ENCODE measurements at places on chromosomes 12 and 14.

GRCh38 chr14:50920482-50921230, 23.6 kb downstream of the PYGL start:
- DNase-seq: peak; percentile 91

DNA sequence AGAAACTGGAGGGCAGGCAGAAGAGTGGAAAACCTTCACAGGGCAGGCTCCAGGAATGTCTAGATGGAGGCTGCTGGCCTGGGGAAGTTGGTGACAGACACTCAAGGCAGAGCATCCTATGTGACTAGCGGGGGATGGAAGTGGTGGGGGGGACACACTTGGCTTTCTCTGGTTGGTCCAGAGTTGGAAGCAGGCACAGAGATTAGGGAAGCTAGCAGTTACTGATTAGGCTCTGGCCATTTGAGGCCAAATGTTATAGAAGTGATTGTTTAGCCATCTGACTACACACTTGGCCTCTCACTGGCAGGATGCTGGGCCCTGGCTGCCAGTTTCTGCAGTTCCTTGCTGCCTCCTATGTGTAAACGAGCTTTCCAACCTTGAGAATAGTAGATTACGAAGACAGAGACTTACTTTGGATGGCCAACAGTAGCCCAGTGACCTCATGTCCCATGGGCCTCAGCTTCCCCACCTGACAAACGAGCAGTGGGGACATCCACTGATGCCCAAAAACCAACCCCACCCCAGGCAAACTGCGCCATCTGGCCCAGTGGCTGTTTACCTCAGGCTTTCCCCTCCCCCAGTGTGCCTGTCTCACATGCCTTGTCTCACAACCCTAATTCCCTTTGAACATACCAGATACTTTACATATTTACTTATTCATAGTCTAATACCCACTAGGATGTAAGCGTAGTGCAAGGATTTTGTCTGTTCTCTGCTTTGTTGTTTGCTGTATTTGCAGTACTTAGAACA, 102.7 kb downstream of the PAPLN start:
- no peak for DNase-seq

GRCh38 chr12:109998241-109998903, 858 bp upstream of the ANKRD13A start:
- peak; percentile 58 for DNase-seq

DNA sequence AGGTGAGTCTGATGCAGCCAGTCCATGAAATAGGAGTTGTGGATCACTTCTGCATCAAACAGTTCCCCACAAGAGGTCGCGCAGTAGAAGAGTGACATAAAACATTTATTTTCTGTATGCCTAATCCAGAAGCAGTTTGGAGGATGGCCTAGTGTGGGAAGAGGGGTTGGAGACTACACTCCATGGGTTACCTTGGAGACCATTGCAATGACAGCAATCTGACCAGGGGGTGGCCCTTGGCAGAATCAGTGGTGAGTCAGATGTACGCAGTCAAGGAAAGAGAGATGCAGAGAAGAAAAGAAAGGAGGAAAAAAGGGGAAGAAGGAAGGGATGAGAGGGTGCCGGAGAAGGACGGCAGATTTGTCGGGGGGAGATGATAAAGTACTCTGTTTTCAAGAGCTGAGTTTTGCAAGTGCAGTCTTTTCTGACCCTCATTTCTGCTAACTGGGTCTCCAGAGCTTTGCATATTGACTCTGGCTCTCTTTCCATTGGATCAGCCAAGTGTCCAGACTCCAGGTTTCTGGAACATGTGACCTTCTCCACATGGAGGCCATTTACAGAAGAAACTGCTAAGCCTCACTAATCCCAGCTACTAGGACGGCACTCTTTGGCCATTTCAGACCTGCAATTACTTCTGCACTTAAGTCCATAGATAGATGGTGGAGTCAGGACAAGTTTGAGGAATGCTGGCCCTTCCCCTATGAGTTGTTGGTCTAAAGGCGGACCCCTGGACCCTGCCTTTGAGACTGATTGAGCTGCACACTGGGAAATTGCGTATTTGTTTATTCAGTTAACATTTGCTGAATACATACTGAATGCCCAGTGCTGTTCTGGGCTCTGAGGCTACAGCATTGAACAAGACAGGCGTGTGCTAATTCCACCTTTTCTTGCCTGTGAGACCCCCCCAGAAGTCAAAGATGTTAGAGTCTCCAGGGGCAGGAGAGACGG, 424.2 kb downstream of the BCL11B start:
- DNase-seq: no peak

DNA sequence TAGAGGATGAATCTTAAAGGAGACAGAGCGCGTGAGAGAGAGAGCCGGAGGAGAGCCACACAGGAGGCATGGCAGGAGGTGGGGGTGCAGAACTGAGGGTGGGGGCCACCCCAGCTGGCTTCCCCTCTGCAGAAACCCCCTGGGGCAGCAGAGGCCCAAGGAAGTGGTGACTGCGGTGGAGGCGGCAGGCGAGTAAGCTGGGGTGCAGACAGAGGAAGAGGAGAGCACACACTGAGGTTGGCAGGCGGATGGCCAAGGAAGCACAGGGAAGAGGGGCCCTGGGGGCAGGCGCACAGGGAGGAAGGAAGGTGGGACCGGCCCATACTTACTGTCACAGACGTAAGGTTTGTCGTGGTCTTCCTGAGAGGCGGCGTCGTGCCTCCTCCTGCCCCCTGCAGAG, 179.8 kb downstream of the DPF3 start:
- DNase-seq: no peak

- DNase-seq: no peak
Observed at GRCh38 chr12:104700324-104700723, 243.6 kb downstream of the CHST11 start.

DNA sequence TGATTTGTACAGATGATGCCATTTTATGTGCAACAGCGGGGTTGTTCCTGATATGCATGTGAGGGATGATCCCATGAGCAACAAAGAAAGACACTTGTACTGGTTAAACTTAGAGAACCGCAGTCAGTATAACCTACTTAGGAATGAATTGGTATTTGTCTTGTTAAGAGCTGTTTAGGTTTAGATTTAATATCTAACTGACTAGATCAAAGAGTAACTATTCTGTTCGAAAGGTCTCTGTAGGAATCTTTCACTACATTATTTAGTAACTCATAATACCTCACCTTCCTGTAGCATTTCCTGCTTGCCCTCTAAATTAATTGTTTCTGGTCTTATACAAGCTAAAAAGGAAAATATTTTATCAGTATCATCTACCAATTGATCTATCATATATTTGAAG, 350.4 kb downstream of the TRHDE start:
- DNase-seq: no peak

- DNase-seq: no peak
Observed at GRCh38 chr12:132441871-132442863, 47.8 kb upstream of the FBRSL1 start.

- no peak for DNase-seq
Observed at GRCh38 chr12:131090274-131091210, 136.8 kb downstream of the ADGRD1 start.

DNA sequence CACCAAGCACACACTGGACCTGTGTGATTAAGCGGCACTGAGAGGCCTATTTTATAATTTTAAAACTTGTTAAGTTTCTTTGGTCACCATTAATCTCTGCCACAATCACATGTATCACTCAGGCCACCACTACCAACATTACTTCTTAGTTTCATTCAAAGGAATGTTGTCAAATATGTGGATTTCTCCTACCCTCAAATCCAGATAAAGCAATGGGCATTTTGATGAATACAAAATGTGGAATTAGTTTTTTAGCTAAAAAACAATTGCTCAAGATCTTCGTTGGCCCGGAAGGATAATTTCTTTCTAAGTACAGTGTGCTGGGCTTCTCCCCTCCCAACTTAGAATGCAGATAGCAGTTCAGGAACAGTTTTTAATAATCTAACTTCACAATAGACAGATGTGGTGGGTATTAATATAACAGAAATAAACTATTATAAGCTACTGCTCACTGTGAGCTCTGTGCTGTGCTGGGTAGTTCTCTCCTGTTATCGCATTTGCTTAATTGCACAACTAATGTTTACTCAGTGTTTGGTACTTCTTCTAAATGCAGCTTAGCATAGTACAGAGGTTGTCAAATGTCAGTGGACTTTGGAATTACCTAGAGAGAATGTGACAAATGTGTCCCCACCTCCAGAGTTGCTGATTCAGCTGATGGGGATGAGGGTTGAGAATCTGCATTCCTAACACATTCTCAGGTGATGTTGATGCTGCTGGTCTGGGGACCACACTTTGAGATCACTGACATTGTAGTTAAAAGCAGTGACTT, 266.7 kb upstream of the AMIGO2 start:
- no peak for DNase-seq

DNA sequence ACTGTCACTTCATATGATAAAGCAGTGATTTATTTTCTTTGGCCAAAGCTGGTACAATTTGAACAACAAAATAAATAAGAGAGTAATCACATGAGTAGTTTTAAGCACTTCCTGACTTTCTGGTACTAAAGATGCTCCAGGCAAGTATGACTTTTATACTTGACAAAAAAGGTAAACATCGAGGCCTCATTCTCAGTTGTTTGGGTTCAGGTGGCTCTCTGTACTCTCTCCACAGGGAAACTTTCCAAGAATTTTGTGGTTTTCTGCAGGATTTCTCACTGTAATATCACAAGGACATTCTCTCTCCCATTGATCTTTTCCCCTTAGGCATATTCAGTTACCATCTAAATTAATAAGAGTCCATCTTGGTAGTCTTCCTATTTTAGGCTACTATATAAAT, 26.6 kb upstream of the KCNC2 start:
- no peak for DNase-seq

- peak; percentile 0 for DNase-seq
Observed at GRCh38 chr12:61821381-61821780, 438.8 kb upstream of the USP15 start.

- DNase-seq: no peak
Observed at GRCh38 chr12:53326460-53327185, 5.2 kb upstream of the AAAS start.

DNA sequence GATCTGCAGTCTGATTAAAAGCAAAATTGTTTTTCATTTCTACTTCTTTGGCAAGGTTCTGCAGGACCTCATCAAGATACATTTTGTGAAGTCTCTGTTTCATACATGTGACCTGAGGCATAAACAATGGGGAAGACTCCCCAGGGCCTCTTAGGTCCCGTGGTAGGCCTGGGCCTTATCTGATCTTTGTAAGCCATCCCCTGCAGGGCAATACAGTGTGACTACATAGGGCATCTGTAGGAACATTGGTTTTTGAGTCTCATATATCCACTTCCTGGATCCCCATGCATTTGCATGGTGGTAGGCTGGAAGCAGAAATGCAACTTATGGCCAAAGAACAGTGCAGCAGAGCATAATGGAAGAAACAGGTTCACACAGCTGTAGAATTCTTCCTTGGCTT, 6.0 kb downstream of the FAR2 start:
- no peak for DNase-seq

DNA sequence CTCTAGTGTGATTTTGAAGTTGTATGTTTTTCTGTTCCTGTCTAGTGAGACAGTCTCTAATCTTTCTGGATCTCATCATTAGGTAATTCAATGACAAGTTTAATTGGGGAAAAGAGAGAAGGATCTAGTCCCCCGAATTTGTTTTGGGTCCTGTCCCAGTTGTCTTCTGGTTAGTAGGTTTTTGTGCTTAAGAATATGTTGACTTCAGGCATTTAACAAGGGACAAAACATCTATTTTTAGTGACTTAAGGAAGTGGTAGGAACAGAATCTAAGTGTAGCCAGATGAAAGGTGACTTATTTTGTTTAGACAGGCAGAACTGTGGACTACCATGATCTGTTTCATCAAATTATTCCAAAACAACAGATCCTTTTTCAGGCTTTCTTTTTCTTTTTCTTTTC, 2.2 kb downstream of the GPATCH2L start:
- no peak for DNase-seq

DNA sequence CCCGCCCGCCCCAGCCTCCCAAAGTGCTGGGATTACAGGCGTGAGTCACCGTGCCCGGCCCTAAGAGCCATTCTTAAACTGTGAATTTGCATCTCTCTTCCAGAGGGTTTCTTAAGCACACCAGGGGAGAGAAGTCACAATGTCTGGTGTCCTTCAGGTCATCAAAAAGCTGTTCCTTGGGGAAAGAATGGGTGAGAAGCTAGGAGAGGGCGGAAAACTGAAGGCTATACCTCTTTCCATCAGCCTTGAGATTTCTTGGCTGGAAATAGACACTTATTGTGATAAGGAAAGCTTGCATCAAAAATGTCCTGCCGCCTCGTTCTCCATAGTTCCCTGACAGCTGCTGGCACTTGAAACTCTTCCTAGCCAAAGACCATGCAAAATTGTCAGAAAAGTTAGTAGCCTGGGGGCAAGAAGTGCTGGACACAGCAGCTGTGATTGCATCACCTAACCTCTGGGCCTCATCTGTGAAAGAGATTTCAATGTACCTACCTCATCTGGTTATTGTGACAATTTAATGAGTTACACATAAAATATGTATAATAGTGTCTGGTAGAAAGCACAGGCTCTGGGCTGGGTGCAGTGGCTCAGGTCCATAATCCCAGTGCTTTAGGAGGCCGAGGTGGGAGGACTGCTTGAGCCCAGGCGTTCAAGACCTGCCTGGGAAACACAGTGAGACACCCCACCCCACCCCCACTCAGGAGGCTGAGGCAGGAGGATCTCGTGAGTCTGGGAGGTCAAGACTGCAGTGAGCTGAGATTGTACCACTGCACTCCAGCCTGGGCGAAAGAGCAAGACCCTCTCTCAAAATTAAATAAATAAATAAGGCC, 9.7 kb upstream of the UBC start:
- DNase-seq: peak; percentile 71

GRCh38 chr12:72432037-72432604, 160.0 kb downstream of the TRHDE start:
- DNase-seq: no peak

GRCh38 chr12:62653304-62653703, 186.7 kb downstream of the MON2 start:
- DNase-seq: no peak

DNA sequence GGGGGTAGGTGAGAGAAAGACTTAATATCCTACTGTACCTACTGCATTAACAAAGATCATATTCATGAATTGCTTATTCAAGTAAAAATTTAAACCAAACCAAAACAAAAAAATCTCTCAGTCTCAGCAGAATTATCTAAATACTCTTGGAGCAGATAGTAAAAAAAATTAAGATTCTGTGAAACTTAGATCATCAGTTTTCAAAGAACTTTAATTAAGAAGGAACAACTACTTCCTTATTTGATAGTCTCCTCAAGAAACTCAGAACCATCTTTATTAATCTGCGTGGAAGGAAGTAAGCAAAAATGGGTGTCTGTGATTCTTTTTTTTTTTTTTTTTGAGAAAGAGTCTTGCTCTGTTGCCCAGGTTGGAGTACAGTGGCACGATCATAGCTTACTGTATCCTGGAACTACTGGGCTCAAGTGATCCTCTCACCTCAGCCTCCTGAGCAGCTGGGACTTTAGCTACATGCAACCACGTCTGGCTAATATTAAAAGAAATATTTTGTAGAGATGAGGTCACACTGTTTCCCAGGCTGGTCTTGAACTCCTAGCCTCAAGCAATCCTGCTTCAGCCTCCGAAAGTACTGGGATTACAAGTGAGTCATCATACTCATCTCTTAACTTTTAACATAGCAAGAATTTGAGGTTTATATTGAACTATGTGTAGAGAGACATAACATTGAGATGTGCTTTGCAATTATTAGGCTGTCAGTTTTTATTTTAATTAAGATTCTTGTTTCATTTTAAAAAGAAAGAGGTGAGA, 37.4 kb downstream of the GAS2L3 start:
- DNase-seq: peak; percentile 5

Data from fibroblast of skin of abdomen (primary cell).